ENCODE measurements at places on chromosomes 11 and 22. TPM values are rescaled to one million over a fixed set of nuclear protein-coding genes. Genes with fewer than 3 reads are reported as not detected.

DNA sequence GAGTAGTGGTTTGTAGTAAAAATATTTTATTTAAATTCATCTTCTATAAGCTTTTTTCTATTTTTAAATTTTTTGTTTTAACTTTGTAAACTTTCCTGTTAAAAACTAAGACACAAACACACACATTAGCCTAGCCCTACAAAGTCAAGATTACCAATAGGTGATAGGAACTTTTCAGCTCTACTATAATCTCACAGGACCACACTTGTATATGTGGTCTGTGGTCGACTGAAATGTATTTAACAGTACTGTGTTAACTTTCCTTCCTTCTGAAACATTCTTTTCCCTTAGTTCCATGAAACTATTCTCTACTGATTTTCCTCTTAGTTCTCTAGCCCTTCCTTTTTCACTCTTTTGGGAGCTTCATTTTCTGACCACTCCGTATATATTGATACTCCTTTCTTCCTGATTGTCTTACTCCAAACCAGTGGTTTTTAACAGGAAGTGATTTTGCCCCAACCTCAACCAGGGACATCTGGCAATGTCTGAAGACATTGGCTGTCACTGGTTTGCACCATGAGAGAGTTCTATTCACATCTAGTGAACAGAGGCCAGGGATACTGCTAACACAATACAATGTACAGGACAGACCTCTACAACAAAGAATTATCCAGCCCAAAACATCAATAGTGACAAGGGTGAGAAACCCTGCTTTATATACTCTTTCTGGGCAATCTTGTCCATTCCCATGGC is 8.8 kb downstream of the ZW10 start:
- DNase-seq = peak; percentile 0

GAS2 gene
- polyA plus RNA-seq = 2.4 TPM

- no peak for DNase-seq
Observed at GRCh38 chr22:27105142-27106025, 448.0 kb downstream of the MIAT start.

DNA sequence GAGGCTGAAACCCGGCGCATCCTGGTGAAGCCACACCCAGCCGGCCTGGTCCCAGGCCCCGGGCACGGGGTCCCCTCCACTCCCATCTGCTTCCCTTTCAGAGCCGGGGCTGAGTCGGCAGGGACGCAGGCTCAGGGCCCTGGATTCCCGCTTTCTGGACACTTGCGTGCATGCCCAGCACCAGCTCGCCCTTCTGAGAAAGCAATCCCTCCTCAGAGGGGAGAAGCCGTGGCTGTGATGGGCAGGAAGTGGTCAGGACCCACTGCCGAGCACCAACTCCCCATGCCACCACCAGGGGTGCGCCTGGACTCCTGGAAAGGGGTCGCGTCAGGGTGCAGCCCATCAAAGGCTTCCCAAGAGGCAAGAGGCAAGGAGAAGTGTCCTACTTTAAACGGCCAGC is 15.1 kb downstream of the CDKN1C start:
- DNase-seq = peak; percentile 22

CRYBB2 gene
- not detected for polyA plus RNA-seq

MS4A3 gene
- polyA plus RNA-seq = 0.71 TPM

DNA sequence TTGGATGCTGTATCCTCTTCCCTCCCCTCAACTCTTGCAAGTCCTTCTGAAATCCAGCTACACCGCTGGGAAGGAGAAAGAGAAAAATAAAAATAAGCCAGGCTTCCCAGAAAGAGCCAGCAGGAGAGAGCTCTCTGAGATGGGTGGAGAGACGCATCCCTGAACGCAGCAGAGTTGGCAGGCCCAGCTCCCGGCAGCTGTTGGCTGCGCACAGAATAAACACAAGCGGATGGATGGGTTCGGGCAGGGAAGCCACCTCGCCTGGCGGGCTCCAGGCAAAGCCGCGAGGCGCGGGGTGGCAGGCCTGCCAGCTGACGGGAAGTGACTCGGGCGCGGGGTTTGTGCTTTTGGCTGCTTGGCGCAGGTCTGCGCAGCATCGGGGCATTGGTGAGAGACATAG is 537.7 kb downstream of the MIAT start:
- no peak for DNase-seq

MPZL2 gene
- polyA plus RNA-seq = 1.5 TPM

GRCh38 chr22:43723816-43724215 is 88.3 kb downstream of the EFCAB6 start:
- no peak for DNase-seq

DNA sequence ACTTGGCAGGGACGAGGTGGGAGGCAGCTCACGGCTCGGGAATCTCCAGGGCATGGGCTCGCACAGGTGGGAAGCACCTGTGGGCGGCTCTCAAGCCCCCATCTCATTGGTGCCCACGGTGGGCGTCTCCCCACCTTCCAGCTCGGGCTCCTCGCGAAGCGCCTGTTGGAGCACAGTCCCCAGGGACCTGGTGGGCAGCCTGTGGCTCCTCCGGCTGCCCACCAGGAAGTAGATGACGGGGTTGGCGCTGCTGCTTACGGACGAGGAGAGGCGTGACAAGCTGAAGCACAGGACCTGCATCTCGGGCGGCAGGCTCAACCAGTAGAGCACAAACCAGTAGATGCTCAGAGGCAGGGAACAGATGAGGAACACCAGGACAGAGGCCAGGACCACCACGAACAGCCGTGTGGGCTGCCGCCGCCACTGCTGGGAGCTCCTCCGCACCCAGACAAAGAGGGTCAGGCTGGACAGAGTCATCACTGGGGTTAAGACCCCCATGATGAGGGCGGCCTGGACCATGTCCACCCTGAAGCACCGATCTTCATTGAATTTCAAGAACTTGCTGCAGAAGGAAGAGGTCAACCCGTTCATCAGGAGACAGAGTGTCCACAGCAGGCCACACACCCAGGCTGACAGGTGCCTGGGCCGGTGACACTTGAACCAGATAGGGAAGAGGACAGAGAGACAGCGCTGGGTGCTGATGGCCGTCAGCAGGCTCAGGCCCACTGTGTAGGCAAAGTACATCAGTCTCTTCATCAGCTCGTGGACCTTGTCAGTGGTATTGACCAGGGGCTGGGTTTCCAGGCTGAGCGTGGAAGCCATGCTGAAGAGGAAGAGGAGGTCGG is 633 bp downstream of the MRGPRD start:
- no peak for DNase-seq

- no peak for DNase-seq
Observed at GRCh38 chr11:71311928-71312510, 59.6 kb upstream of the SHANK2 start.

DNA sequence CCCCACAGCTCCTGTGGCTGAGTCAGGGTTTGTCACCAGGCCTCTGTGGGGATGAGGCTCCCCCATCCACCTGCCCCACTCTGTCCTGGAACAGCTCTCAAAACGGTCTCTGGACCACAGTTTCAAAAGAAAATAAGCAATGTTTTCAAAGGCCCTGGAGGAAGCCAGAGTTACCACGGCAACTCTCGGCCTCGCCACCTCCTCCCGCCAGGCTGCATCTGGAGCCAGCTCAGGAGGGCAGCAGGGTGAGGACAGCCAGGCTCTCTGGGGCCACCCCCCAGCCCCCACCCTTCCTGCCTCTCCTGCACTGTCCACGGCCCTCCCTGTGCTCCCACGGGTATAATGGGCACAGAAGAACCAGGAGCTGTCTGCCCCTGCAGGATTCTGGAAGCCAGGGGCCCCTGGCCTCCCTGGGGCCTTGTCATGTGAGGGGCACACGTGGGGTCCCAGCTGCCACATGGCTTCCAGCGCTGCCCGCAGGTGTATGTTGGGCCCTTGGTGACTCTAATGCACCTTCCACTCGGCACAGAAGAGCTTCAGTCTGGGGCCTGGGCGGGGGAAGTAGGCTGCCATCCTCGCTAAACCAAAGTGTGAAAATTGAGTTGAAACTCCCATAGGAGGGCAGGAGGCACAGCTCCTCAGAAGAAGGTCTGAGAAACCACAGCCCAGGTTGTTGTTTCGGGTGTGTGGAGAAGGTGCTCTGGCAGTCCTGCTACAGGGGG is 10.3 kb downstream of the CD81 start:
- peak; percentile 76 for DNase-seq

OR51B5 gene
- polyA plus RNA-seq = not detected

OR2AG1 gene
- not detected for polyA plus RNA-seq

DNA sequence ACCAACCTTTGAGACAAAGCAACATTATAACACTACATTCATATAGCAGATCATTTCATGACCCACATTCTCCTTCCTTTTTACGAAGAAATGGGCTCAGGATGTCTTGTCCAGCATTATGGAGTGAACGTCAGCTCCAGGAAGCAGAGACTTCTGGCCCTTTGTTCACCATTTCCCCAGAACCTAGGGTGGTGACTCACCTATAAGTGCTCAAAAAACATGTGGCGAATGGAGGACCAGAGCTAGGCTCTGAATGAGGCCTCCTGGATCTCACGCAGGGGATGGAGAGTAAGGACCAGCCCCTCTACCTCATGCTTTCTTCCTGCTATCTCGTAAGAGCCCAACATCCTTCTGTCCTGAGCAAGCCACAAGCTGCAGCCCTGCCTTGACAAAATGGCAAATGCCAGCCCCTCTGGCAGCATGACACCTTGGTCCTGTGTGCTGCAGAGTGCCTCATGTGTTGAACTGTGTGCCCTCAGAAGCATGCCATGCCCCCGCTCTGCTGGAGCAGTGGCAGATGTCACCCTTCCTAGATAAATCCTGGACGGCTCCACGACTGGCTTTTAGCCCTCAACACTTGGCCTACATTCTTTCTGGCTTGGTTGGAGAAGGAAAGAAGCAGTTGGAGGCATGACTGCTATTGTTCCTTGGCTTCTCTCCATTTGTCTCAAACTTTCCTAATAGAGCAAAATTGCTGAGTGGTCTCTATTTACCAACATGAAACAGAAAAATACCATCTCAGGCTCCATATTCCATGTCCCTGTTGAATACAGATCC is 6.5 kb upstream of the ST3GAL4 start:
- DNase-seq = no peak

FAM83F gene
- polyA plus RNA-seq = not detected

C22orf15 gene
- polyA plus RNA-seq = not detected

BARX2 gene
- polyA plus RNA-seq = not detected
